Epithelial cell of proximal tubule (primary cell): ENCODE measurements at places on chromosomes 12 and 14.

GRCh38 chr12:81167694-81168093 lies 89.8 kb downstream of the ACSS3 start:
- no peak for DNase-seq

DNA sequence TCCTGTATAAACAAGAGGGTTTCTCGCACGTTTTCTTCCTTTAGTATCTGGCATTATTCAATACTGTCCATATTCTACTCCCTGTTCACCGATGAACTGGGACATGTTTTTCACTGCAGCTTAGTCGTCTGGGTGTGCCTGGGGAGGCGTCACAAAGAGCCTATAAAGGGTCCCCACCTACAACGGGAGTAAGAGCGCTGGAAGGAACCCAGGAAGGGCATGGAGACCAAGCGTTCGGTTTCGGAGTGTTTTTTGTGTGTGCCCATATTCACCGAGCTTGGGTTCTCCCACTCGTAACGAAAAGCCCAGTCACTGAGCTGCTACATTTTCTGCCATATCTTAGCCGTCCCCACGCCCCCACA lies 592 bp upstream of the USP15 start:
- DNase-seq, result no peak

DNA sequence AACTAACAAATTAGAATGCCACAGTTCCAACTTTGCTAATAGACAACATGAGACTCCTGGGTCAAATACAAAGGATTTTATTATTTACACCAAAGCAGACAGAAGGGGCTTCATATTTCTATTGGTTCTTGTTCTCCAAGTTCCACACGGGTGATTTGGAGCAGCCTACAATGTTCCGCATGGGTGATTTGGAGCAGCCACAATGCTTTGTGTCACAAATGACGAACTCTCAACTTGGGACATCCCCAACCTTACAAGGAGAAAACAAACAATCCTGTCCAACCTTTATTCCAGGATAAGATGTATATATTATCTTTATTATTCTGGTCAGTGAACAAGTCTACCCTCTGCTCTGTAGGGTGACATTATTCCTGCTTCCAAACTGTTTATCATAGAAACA lies 694.3 kb upstream of the MGAT4C start:
- no peak for DNase-seq

- DNase-seq, result peak; percentile 66
These were observed 55.7 kb upstream of the PTGR2 start for GRCh38 chr14:73795974-73796373.

DNA sequence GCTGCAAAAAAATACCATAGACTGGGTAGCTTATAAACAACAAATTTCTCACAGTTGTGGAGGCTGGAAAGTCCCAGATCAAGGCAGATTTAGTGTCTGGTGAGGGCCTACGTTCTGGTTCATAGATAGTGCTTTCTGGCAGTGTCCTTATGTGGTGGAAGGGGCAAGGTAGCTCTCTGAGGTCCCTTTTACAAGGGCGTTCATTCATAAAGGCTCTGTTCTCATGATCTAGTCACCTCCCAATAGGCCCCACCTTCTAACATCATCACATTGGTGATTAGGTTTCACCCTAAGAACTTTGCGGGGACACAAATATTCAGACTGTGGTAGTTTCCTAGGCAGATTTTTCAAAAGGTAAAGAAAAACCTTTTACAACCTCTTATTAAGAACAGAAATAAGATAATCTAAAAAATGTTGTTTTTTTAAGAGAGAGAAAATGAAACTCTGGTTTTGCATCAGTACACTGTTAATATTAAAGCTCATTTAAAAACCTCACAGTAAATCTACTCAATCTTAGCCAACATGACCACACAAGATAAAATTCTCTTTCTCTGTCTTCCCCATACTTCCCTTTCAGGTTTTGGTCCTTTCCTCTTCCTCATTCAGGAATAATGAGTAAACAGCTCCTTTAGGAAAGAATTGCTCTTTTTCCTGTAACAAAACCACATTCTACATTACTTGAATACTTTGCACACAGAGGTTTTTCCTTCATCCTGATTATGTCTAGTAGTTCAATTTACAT lies 117.5 kb downstream of the UNC79 start:
- DNase-seq, result peak; percentile 56

GRCh38 chr12:104910196-104910840 lies 47.8 kb downstream of the SLC41A2 start:
- DNase-seq, result no peak

DNA sequence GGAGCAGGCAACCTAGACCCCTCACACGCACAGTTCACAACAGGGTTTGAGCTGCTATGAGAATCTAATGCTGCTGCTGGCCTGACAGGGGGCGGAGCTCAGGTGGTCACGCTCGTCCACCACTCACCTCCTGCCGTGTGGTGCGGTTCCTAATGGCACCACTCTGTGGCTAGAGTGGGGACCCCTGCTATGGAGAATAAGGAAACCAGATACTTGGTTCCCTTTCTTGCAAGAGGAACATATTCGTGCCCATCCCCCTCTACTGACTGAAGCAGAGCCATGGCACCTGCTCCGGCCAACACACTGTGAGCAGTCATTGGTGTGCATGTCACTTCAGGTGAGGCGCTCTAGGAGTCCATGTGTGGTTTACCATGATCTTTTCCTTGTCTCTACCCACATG lies 30.4 kb upstream of the RIMBP2 start:
- DNase-seq, result no peak

DNA sequence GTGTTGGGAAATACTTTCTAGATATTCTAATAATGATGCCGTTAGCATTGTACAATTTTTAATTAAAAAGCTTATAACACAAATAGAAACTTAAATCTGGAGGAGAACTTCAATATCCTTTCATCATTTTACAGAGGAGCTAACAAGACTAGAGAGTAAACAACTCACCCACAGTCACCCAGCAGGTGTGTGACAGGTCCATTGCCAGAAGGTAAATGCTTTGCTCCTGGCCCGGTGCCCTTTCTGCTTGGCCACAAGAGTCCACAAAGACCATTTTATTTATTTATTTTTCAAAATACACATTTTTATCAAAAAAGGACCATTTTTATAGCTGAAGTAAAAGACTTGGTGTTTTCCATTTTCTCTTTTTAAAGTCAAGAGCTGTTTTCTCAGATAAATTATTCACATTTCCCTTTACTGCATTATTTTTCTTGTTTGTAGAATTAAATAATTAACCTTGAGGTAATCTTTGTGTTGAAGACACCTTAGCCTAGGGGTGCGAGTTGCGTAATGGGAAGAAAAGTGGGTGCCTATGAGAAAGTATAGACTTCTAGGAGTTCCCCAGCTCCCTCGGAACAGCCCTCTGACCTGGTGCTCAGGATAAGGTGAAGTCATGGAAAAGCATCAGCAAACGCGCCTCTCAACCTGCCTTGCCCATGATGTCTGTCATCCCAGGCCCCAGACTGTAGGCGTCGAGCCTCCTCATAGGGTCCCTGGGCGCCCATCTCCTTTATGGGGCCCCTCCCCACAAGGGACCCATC lies 26.3 kb upstream of the AMIGO2 start:
- no peak for DNase-seq

DNA sequence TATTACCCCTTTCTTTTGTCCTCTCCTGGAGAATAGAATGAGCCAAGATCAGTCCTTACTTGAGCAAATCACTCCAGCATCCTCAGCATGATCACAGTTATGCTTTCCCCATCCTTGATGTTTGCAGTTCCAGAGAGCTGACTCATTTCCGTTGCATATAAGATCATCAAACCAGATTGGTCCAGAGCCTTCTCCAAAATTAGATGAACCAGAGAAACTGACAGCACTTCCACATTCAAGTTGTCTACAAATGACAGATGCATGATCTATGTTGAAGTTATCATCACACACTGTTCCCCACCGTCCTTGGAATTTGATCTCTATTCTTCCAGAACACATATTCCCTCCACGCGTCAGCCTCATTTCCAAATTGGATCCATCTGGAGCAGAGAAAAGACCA lies 4.8 kb downstream of the CD163 start:
- no peak for DNase-seq

GRCh38 chr14:52055167-52055566 lies 13.7 kb downstream of the NID2 start:
- no peak for DNase-seq

- no peak for DNase-seq
These were observed 37.5 kb downstream of the ZFHX2 start for GRCh38 chr14:23513818-23514643.

- no peak for DNase-seq
These were observed 799.7 kb downstream of the DIO2 start for GRCh38 chr14:79411403-79412174.

GRCh38 chr12:53828598-53828997 lies 76.8 kb upstream of the CISTR start:
- no peak for DNase-seq

DNA sequence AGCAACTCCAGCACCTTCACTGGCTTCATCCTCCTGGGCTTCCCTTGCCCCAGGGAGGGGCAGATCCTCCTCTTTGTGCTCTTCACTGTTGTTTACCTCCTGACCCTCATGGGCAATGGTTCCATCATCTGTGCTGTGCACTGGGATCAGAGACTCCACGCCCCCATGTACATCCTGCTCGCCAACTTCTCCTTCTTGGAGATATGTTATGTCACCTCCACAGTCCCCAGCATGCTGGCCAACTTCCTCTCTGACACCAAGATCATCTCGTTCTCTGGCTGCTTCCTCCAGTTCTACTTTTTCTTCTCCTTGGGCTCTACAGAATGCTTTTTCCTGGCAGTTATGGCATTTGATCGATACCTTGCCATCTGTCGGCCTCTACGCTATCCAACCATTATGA lies 6.8 kb downstream of the OR11G2 start:
- DNase-seq, result no peak

DNA sequence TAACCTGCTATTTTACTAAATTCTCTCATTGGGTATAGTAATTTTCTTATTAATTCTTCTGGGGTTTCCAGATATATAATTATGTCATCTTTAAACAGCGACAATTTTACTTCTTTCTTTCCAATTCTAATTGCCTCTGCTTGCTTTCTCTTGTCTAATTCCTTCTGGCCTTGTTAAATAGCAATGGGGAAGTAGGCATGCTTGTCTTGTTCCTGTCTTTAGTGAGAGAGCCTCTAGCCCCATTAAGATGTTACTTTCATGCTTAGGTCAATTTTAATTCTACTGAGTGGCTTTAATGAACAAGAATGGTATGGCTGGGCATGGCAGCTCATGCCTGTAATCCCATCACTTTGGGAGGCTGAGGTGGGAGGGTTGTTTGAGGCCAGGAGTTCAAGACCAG lies 31.7 kb downstream of the LRTM2 start:
- no peak for DNase-seq

DNA sequence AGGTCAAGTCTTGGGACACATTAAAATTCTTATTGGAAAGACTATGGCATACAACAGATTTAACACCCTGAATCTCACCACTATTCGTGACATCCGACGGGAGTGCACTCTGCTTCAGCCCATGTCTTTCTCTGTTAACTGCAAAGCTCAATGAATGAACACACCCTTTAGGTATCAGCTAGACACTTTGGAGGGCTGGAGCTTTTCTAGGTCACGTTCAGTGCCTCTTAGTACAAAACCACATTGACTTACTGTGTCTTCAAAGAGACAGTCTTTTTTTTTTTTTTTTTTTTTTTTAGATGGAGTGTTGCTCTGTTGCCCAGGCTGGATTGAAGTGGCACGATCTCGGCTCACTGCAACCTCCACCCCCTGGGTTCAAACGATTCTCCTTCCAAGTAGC lies 80.6 kb downstream of the GLT1D1 start:
- DNase-seq, result no peak

- DNase-seq, result no peak
These were observed 45.0 kb downstream of the KCNA5 start for GRCh38 chr12:5088586-5089264.

GRCh38 chr14:72201645-72202044 lies 269.4 kb downstream of the RGS6 start:
- DNase-seq, result no peak

DNA sequence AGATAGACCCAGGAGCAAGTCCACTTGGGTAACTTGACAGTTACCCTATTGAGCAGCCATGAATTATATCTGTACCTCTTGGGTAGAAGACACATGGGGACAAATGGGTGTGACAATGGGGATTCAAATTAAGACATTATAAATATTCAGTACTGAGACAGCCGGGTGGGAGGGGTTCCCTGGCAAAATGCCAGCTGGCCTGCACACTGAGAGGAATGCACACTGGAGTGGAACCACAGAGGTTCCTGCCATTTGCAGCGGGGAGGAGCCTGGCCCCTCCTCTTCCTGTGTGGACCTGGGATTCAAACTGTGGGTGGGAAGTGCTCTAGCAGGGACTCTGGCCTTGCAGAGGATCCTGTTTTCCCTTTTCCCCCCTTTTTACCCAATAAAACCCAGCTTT lies 118.7 kb upstream of the CDKN3 start:
- no peak for DNase-seq

GRCh38 chr14:51093371-51094281 lies 1.3 kb downstream of the TRIM9 start:
- no peak for DNase-seq

DNA sequence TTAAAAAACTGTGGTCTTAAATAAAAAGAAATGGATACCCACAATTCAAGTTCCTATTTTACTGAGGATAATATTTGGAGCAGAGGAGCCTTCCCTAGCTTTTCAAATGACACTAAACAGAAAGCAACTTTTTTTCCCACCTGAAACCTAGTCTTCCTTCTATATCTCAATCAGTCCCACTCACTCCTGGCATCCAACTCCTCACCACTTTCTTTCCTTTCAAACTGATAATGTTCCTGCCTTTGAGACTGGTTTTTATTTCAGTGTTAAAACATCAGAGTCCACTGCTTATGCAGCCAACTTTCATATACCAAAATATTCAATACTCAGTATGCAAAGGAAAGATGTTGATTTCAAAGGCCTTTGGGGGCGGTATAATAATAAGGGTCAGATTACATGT lies 225.6 kb downstream of the GXYLT1 start:
- DNase-seq, result no peak

DNA sequence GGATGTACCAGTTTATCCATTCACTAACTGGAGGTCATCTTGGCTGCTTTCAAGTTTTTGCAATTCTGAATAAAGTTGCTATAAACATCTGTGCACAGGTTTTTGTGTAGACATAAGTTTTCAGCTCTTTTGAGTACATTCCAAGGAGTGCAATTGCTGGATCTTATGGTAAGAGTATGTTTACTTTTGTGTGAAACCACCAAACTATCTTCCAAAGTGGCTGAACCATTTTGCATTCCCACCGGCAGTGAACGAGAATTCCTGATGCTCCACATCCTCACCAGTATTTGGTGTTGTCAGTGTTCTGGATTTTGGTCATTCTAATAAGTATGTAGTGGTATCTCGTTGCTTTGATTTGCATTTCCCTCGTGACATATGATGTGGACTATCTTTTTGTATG lies 150.5 kb upstream of the BCL2L14 start:
- DNase-seq, result no peak

DNA sequence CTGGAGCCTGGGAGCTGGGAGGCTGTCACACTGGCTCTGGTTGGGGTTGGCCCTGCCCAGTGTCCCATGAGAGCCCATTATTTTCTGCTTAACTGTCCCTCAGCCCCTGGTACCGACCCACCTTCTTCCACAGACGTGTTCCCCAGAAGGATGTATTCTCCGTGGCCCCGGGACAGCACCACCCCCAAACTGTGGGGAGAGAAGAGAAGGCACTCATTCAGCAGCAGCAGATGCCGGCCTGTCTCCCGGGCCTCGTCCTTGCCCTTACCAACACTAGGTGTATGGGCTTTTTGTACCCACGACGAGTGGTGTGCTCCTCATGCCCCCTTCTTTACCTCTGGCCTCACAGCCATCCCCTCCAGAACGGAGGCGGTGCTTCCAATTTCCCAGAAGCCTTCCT lies 38.1 kb downstream of the LRTM2 start:
- no peak for DNase-seq
